ENCODE measurements at places on chromosomes 11 and 22. TPM values are rescaled to one million over a fixed set of nuclear protein-coding genes. Genes with fewer than 3 reads are reported as not detected.

APOA1 gene
- 0.33 TPM for total RNA-seq

DNA sequence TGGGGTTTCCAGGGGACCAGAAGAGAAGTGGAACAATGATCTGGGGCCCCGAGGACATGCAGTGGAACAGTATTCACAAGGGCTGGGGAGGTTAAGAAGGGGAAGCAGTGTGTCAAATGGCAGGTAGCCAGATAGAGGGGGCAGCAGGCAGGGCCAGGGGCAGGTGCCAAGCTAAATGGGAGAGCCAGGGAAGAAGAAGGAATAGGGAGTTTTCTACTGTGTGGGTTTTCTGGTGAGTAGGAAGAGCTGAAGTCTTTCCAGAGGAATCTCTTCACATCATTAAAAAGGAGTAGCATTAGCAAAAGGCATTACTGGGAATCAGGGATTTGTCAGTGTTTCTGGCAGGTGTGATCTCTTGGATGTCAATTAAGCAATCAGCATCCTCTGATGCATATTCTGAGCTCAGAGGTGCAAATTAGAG lies 55.8 kb downstream of the IRAG1 start:
- no peak for DNase-seq

- no peak for DNase-seq
These were observed 7.6 kb downstream of the ARVCF start for GRCh38 chr22:20009018-20009491.

- DNase-seq, result no peak
These were observed 22.5 kb downstream of the TMPRSS13 start for GRCh38 chr11:117906710-117907109.

GRCh38 chr11:86703987-86704386 lies 31.6 kb upstream of the ME3 start:
- no peak for DNase-seq

DNA sequence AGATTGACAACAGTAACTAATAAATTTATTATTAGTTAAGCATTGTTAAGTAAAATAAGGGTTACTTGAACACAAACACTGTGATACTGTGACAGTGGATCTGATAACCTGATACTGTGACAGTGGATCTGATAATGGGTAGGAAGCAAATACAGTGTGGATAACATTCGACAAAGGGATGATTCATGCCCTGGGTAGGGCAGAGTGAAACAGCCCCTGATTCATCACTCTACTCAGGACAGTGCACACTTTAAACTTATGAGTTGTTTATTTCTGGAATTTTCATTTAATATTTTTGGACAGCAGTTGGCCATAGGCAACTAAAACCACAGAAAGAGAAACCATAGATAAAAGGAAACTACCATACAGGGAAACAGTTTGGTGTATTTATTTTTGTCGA lies 60.8 kb upstream of the CTSC start:
- no peak for DNase-seq

- DNase-seq, result no peak
These were observed 39.6 kb downstream of the NAT10 start for GRCh38 chr11:34145073-34145472.

DNA sequence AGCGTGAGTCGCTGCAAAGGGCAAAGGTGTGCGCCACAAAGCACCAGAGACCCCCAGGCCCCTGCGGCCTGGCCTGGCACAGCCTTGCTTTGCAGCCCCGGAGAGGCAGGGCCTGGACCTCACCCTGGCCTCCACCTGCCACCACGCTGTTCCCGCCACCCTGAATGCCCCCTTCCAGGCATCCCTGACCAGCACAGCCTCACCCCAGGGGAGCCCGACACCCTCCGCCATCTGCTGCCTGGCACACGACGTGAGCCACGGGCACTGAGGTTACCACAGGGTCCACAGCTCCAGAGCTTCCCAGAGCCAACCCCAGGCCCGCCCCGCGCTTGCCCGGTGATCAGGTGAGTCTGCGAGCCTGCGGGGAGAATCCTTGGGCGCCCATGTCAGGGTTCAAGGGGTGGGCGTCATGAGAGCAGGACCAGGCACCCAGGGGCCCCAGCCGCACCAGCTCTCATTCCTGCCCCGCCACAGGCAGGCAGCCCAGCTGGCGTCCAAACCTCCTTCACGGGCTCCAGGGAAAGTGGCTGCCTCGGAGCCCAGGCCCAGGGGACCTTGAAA lies 171.3 kb downstream of the BRD1 start:
- no peak for DNase-seq

DNA sequence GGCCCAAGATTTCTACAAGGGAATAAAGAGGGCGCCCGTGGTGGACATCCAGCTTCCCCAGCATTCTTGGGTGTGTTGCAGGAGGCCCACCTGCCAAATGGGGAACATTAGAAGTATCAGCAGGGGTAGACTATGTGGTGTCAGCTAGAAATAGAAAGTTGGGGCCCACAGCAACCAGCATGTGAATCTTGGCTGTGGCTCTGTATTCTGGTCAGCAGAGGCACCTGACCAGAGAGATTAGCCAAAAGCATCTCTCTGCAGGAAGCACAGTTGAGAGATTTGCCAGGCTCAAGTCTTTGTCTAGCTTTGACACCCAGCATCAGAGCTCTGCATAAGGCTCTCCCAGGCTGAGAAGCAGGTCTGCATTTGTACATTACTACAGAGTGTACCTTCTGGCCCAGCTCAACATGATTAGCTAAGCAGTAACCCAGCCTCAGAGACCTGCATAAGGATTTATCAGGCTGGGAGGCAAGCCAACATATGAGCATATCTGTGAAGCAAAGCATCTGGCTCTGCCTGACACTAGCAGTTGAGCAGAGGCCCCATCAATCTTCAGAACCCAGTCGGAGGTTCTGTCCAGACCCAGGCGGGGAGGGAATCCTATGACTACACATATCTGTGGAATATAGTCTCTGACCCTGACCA lies 79.9 kb downstream of the MS4A13 start:
- DNase-seq, result no peak
